ENCODE measurements at places on chromosomes 2 and 18.

DNA sequence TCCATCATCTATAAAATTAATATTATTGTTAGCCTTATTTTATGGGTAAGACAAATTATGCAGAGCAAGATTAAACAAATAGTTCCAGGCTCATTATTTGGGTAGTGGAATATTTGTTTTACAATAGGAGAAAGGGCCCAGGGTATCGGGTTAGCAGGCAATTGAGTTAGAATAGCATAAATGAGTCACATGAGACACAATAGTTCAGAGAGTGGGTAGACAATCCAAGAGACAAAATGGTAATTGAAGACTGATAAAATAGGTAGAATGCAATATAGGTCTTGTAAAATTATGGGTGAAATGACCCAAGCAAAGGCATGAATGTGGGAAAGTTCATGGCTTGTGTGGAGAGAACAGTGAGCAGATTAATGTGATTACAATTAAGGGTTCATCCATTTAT lies 790.9 kb upstream of the GCFC2 start:
- DNase-seq, result no peak

DNA sequence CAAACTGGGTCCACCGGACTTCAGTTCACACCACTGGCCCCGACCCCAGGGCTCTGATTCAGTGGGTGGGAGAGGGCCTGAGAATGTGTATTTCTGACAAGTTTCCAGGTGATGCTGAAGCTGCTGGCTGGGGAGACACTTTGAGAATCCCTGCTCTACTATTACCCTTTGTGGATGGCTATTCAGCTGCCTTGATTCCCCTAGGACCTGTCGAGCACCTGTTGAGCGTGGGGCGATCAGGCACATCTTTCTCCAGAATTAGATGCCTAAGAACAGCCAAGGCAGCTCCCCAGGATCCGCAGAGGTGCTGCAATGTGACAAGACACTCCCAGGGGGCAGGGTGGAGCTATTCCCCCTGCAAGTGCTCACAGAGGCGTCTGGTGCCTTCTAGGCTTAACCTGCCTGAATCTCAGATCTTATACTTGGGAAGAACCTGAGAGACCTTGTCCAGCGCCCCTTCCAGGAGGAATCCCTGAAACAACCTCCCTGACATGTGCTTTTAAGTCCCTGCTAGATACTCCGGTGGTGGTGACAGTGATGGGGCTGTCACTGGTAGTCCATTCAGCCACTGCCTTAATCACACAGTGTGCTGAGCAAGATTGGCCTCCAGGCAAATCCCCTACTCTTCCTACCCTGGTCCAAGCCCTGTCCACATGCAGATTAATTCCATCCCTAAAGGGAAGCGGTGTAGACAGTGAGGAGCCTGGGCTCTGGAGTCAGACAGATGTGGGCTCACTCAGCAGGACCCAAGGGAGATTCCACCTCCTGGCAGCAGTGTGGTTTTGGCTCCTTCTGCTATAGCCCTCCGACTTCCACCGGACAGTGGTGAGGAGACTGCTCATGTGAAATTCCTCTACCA lies 43.4 kb upstream of the OTOF start:
- peak; percentile 7 for DNase-seq

GRCh38 chr2:176395273-176395854 lies 126.1 kb downstream of the MTX2 start:
- no peak for DNase-seq

DNA sequence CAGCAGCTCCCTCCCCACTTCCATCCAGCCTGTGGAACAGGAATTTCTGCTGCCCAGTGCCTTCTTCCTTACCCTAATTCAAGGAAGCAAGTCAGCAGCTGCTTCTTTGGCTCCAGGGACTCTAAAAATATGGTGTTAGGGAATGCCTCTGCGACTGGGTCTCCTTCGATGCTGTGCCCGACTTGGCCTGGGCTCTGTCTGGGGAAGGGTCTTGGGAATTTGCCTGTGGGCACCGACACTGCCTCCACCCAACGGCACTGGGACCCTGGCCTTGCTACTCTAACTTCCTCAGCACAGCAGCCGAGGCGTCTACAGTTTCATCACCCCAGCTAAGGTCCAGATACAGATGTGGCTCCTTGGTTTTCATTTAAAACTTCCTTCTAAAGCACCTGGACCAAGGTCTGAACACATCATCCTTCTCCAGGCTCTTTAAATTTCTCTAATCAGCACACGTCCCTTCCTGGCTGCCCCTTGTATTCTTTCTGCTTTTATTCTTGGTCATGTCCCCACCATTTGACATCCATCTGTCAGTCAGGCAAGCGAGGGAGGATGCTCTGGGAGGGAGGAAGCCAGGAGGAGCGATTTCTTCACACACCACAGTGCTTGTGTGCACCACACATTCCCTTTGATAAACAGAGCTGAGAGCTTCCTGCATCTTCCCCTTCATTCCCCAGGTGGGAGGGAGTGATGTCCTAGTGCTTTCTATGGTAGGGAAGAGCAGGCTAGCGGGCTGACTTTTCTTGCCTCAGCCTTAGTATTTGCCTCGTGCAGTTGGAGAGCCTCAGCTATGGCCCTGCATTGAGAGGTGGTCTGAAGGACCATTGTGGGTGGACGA lies 6.8 kb downstream of the LBH start:
- DNase-seq, result no peak

- no peak for DNase-seq
Observed at GRCh38 chr2:85222792-85223191, 89.6 kb downstream of the TCF7L1 start.

GRCh38 chr2:46849721-46850556 lies 65.7 kb downstream of the MCFD2 start:
- no peak for DNase-seq

- no peak for DNase-seq
Observed at GRCh38 chr2:136284226-136285119, 166.5 kb upstream of the CXCR4 start.

DNA sequence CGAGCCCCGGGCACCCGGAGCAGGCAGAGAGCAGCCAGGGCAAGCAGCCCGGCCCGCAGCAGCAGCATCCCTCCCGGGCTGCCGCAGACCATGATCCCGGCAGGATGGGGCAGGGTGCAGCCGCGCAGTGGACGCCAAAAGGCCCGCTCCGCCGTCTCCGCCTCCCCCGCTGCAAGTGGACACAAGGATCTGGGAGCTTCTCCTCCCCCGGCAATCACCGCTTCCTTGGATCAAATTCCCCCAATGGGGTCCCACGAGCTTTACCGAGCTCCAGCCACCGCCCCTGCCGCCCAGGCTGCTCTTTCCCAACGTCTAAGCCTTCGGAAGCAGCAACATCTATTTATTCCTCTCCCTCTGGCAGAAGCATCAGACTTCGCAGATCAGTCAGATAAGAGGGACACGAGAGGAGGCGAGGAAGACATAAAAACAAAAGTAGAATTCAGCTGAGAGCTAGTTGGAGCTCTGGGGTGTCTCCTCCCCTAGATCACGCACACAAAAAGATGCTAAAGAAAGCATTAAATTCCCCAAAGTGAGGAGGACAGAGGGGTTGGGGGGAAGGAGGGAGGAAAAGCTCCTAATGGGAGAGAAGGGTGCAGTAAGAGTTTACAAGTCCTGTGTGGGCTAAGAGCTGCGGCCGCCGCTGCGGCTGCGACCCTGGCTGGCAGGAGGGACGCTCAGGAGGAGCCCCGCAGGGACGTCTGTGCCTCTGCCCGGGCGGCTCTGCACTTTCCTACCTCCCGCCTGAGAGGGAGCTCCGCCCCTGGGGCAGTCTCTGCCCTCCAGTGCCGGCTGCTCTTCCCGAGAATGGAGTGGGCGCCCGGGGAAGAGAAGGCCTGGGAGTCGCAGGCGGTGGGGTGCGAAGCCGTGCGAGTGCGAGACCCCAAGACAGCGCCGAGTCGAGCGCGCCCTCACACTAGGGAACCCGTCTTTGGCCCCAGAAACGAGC lies at the start of gene FRZB:
TSS of gene FRZB (minus strand) at position 177 of the 946 bp plus-strand sequence. CDS start at position 92, 85 bp downstream.
- no peak for DNase-seq

DNA sequence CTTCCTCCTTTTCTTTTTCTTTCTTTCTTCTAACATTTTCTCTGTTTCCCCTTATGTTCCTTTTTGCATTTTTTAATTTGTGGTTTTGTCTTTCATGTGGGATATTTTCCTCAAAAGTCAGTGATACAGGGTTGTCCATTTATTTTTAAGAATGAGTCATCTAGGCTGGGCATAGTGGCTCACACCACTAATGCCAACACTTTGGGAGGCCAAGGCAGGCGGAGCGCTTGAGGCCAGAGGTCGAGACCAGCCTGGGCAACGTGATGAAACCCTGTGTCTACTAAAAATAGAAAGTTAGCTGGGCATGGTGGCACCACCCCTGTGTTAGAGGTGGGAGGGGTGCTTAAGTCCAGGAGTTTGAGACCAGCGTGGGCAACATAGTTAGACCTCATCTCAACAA lies 35.8 kb downstream of the KATNAL2 start:
- DNase-seq, result no peak

DNA sequence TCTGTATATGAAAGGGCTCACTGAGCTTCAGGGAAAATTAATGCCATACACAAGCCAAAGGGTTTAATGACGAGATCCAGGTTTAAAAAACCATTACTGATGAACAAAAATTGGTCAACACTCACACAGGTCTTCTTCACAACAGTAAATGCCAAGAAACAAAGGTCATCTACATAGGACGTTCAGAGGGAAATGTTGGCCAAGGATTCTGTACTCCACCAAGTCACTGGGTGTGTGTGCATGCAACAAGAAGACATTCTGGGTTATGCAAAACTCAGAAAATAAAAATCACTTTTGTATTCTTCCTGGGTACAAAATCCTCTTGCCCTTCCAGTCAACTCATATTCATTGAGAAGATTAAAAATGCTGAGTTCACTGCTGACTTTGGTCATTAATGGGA lies 78.3 kb downstream of the ACTR2 start:
- no peak for DNase-seq

- DNase-seq, result peak; percentile 70
Observed at GRCh38 chr2:85785027-85785822, 31.4 kb downstream of the ATOH8 start.

GRCh38 chr2:233354971-233355574 lies 779 bp downstream of the DGKD start:
- DNase-seq, result peak; percentile 58
